Activated T-cell treated with anti-CD3 and anti-CD28 coated beads, Interleukin-2, amount 50 U/mL, for 24 hours (primary cell): ENCODE measurements at places on chromosomes 3 and 15.
A peak's percentile ranks its signal among the peaks of the same experiment; 100 is the strongest.

GRCh38 chr15:67550522-67550921 lies 8.0 kb downstream of the MAP2K5 start:
- no peak for DNase-seq

DNA sequence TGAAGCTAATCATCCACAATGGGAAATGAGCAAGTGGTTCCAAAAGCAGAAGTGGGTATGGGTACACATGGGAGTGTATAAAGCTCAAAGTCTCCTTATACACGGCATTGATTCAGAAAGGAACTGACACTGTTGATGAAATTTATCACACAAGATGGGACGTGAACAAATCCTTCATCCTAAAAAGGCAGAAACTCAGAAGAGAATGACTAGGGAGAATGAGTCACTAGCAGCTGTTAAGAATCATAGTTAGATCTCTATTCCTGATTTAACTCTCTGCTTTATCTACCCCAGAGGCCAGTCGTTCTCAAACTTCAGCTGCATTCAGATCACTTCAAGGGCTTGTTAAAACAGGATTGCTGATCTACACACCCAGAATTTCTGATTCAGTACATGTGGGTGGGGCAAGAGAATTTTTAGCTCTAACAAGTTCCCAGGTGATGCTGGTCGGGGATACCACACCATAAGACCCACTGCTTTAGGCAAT lies 97.7 kb upstream of the PHLDB2 start:
- no peak for DNase-seq

DNA sequence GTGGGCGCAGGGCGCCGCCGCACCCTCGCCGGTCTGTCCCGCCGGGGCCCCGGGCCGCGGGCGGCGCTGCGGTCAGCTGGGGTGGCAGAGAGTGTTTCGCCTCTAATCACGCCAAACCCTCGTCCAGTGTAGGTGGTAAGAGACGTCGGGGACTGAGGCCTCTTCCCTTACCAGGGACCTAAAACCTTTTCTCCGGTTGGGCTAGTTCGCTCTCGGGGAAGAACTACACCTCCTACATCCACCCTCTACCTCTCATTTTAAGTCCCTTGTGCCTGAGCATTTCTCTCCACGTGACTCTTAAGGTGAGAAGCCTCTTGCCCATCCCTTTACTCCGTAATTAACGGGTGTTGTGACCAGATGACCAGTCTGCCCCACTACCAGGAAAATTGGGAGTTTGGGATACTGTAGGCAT lies 520 bp downstream of the TMEM42 start:
- DNase-seq: no peak

GRCh38 chr3:30622047-30622545 lies 15.7 kb downstream of the TGFBR2 start:
- no peak for DNase-seq

GRCh38 chr3:159978353-159978752 lies 10.3 kb upstream of the IL12A start:
- DNase-seq: no peak

- DNase-seq: no peak
Observed at GRCh38 chr3:71498543-71498942, 85.0 kb downstream of the FOXP1 start.

DNA sequence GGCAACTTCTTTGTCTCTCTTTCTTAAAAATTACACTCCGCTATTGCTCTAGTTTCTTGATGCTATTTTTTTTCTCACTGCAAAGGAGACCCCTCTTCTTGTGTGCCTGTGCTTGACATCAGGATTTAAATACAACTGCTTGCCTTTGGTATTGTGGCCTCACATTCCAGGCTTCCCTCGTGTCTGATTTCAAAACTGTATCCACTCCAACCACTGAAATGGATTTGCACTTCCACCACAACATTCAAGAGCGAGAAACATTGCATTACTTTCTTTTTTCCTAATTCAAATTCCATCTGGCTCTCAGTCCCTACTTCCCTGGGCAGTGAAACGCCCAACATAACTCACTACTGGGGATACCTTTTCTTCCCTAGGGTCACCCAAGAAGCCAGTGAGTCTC lies 50.4 kb upstream of the PXYLP1 start:
- no peak for DNase-seq

GRCh38 chr15:49255966-49256759 lies 86.1 kb downstream of the GALK2 start:
- DNase-seq: no peak

- no peak for DNase-seq
Observed at GRCh38 chr3:16936676-16937230, 52.0 kb downstream of the PLCL2 start.

DNA sequence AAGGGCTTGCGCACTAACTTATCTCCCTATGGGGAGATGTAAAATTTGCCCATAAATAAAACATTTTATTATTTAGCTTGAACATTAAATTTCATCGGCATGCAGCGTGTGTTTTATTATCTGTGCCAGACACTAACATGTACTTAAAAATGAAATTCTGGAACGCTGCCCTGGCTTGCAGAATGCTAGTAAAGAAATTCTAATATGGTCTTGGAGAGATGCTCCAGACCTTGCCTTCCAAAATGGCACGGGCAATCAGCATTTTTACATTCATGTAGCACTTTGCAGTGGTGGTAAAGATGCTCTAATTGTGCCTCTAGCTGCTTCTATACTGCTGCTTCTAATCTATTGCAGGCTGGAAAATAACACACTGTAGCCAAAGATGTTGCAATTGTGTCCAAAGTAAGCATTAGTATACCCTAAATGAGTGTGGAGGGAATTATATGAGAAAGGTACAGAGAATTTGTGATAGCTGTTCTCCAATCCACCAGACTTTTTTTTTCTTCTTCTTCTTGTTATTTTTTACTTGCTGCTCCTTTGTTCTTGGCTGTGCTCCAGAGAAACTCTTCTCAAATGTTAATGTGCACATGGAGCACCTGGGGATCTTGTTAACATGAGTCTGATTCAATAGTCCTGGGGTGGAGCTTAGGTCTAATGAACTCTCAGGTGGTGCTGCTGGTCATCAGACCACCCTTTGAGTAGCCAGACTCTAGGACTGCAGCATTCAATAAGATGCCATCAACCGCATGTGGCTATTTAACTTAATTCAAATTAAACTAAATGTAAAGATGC lies 47.3 kb downstream of the CRABP1 start:
- no peak for DNase-seq

DNA sequence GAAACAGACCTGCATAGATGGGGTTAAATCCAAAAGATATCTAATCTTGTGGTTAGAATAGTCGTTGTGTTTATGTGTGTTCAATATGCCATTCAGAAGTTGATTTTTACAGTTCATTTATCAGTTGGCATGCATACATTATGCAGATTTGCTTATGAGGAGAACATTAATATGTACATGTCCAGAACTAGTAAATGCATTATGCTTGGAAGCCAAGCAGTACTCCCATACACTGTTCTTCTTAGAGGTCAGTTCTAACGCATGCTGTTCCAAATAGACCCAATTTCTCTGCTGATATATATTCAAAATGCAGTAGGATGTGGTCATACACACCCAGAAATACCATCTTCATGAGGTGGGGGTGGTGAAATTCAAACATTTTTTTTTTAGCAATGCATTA lies 956 bp downstream of the FGF12 start:
- DNase-seq: no peak

DNA sequence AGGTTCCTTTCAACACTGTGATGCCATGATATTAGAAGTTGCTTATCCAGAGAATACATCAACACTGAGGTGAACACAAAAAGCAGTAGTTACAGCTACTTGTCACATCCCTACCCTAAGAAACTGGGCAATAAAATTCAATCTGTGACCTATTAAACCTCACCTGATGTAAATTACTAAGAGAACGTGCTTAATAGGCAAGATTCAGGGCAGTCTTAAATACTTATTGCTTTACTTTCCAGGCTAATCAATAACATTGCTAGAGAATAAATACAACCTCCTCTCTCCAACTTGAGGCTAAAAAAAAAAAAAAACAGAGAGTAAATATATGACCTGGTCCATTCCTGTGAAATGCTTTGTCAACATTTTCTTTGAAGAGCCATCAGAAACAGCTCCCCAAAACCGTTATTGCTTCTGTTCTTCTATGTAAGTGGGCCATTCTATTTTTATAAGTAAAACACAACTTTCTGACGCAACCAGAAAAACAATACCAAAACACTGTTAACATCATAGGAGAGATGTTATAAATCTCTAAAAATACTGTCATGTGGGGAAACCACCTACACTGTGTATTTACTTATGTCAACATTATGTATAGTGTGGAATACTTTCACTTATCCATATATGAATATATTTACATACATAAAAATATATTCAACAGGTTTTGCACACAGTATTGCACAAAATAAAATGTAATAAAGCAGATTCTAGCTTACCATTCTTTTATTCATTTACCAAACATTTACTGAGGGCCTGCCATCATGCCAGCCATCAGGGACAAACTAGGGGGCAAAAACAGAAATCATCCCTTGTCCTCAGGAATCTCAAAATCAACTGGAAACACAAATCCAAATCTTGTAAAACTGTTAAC lies 2.7 kb downstream of the NKIRAS1 start:
- DNase-seq: no peak

GRCh38 chr3:183252973-183253527 lies at the start of gene B3GNT5:
B3GNT5 (plus strand) TSS chr3:183253253; CDS start chr3:183269799, 16,546 bp downstream.
- peak; percentile 65 for DNase-seq

GRCh38 chr3:141878326-141878725 lies 1.9 kb downstream of the ATP1B3 start:
- DNase-seq: no peak

DNA sequence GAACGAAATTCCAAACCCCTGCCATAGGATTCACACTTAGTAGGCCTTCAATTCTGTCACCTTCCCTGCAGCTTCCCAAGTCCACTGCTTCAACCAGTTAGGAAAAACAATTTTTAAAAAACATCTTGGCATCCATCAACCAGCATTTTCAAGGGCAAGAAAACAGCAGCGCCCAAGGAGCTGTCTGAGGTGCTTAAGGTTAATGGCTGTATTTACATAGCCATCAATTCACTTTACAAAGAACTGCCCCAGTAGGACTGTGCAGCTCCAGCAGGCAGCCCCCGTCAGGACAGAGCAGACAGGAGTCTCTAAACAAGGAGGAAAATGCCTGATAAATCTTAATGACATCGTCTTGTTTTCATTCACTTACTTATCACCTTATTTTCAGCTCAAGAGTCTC lies 13.3 kb downstream of the TAFA4 start:
- no peak for DNase-seq

DNA sequence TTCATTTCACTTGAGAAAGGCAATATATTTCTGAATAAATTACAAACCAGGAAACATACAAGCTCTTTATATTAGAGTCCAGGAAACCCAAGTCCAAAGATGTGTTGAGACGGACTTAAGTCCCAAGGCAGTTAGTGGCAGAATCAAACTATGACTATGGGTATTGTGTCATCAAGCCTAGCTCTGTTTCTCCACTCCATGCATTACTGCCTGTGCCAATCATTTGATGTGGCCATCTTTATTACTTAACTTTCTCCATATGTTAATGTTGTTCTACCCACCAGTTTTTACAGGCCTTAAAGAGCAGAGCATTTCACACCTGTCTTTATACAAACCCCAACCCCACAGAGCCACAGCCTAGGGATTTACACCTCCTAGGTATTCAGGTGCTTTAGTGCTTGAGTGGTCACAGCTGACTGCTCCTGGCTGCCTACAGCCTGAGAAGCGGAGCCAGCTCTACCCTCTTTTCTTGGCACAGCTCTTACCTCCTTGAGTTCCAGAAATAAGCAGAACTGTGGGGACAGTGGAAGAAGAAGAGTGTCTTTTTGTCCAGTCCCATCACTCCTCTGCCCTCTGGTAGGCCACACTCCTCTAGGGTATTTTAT lies 92.1 kb downstream of the DTWD1 start:
- no peak for DNase-seq

GRCh38 chr3:25910997-25911396 lies 121.1 kb downstream of the OXSM start:
- DNase-seq: peak; percentile 47

GRCh38 chr3:134918441-134918840 lies 123.4 kb downstream of the EPHB1 start:
- DNase-seq: no peak

DNA sequence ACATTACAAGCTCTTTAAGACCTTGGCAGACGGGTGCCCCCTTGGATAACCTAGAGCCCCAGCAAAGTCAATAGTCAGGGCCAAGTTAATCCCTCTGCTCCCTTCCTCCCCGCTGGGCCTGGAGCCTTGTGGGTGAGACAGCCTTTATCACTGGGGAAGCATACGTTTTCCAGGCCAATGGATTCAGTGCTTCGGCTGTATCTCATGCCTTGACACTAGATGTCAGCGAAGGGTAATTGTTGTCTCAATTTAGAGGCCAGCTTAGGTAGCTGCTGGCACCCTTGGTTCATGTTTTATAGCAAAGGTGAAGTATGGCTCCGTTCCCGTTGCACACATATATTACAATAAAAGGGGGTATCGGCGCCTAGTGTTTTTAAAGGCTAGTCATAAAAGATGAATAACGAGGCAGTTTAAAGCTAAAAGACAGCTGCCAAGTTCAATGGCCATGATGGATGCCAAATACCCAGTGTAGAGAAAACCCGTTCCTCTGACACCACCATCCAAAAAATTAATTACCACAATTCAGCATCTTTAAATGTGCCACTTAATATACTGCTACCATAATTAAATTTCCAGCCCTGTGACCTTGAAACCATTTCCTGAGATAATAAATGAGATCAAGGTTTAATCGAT lies 52.3 kb upstream of the BNIP2 start:
- no peak for DNase-seq

DNA sequence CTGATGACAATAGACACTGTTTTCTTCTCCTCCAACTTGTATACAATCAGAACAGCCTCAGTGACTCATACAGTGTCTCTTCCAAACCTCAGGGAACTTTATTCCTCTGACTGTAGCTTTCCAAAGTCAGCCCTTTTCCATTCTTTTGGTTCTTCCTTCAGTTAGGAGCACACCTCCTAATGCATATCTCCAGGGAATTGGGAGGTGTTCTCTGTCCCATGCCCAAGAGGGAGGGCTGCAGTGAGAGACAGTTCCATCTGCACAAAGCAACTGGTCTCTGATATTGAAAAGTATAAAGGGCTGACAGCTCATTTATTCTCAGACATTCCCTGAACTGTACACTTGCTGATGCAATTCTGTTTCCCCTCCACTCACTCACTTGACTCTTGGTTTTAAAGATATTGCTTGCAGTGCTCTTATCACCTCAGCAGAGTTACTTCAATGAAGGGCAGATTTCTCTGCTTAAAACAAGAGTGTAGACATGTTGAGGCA lies 337.8 kb upstream of the TBC1D5 start:
- no peak for DNase-seq

GRCh38 chr3:116927918-116928317 lies 218.3 kb downstream of the TUSC7 start:
- DNase-seq: no peak

- DNase-seq: no peak
Observed at GRCh38 chr3:145182196-145182911, 978.6 kb downstream of the PLOD2 start.
